Fibroblast of the aortic adventitia (primary cell): ENCODE measurements at places on chromosomes 5 and 9. TPM values are rescaled to one million over a fixed set of nuclear protein-coding genes. Genes with fewer than 3 reads are reported as not detected.

The SLIT3 gene
- total RNA-seq: 52.5 and 65.3 TPM in 2 replicates

The UGT3A1 gene
- not detected in 2 replicates for total RNA-seq

The PCDHGA4 gene
- total RNA-seq: 3.7 and 9.9 TPM in 2 replicates

The IL11RA gene
- 23.8 and 26.7 TPM in 2 replicates for total RNA-seq

The NUTM2G gene
- not detected in 2 replicates for total RNA-seq

The FOXD4L5 gene
- under 0.01 TPM in 1 of 2 replicates, not detected in the other for total RNA-seq

The IL13 gene
- total RNA-seq: not detected in 2 replicates

The DAPK1 gene
- 30.9 and 119 TPM in 2 replicates for total RNA-seq

The MAT2B gene
- total RNA-seq: 31.6 and 74.7 TPM in 2 replicates

The EQTN gene
- total RNA-seq: not detected in 2 replicates

The FABP6 gene
- 1.5 TPM in 1 of 2 replicates, not detected in the other for total RNA-seq

The SLC34A1 gene
- not detected in 2 replicates for total RNA-seq

The CDH9 gene
- 0.16 TPM in 1 of 2 replicates, not detected in the other for total RNA-seq

The MEIKIN gene
- not detected in 2 replicates for total RNA-seq

The ARL10 gene
- 9.3 and 19.9 TPM in 2 replicates for total RNA-seq
